Activated T-cell treated with anti-CD3 and anti-CD28 coated beads, Interleukin-2, amount 50 U/mL, for 24 hours (primary cell): ENCODE measurements at places on chromosomes 12 and 14.

DNA sequence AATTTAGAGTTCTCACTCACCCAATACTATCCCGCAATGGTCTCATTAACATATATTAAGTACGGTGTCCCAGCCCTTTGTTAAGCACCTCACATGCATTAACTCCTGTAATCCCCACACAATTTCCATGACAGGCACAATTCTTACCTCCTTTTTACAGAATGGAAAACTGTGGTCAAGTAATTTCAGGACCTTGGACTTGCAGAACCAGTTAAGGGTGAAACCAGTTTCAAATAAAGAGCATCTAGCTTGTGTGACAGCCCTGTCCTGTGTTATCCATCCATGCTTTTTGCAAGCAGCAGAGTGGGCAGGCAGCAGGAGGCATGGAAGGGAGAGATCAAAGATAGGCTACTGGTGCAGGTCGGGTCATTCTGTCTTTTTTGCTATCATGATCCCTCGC is 470.8 kb downstream of the NELL2 start:
- no peak for DNase-seq
- no peaks in the 10 kb centered on the region for H3K36me3 ChIP-seq
- no peak overlapping the region for H3K27ac ChIP-seq
- no peak overlapping the region for H3K4me3 ChIP-seq
- H3K4me1 ChIP-seq = no peaks in the 10 kb centered on the region

- no peaks in the 10 kb centered on the region for H3K27me3 ChIP-seq
- no peak for DNase-seq
- H3K4me1 ChIP-seq = peaks cover 59% of the 10 kb centered on the region
- no peak overlapping the region for H3K4me3 ChIP-seq
- H3K36me3 ChIP-seq = peaks cover 3% of the 10 kb centered on the region
- no peak overlapping the region for H3K27ac ChIP-seq
These were observed 26.2 kb downstream of the PLXNC1 start for GRCh38 chr12:94174576-94174975.

GRCh38 chr14:96711559-96712267 is 85.5 kb upstream of the VRK1 start:
- DNase-seq = no peak
- H3K27me3 ChIP-seq = peaks cover 38% of the 10 kb centered on the region
- H3K4me3 ChIP-seq = no peak overlapping the region
- H3K27ac ChIP-seq = no peak overlapping the region
- H3K36me3 ChIP-seq = no peaks in the 10 kb centered on the region

DNA sequence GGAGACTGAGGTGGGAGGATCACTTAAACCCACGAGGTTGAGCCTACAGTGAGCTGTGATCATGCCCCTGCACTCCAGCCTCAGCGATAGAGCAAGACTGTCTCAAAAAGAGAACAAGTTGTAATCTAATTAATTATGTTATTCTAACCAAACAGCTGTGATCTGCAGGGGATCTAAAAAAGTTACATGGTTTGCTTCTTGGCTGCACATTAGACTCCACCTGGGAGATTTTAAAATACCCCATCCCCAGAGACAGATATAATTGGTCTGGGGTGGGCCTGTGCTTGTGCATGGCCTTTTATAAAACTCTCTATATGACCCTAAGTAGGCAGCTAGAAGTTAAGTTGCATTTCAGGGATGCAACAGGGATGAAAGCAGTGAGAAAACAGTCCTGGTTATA is 76.7 kb downstream of the SCAF11 start:
- no peaks in the 10 kb centered on the region for H3K4me1 ChIP-seq
- no peak overlapping the region for H3K4me3 ChIP-seq
- DNase-seq = no peak
- peaks cover 26% of the 10 kb centered on the region for H3K36me3 ChIP-seq

GRCh38 chr12:51225234-51225633 is 7.4 kb upstream of the POU6F1 start:
- no peak overlapping the region for H3K27ac ChIP-seq
- H3K4me3 ChIP-seq = no peak overlapping the region
- H3K36me3 ChIP-seq = no peaks in the 10 kb centered on the region
- no peaks in the 10 kb centered on the region for H3K4me1 ChIP-seq
- no peak for DNase-seq

DNA sequence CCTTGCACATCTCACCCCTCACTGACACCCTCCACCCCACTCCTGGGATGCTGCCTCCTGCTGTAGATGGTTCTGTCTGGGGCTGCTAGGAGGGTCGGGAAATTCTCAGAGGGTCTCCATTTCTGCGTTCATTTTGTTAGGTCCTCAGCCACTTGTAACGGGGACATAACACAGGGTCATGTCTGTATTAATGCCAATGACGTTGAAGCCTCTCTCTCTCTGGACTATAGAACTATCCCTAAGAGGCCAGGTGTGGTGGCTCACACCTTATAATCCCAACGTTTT is 14.6 kb downstream of the SIVA1 start:
- H3K4me1 ChIP-seq = peaks cover 19% of the 10 kb centered on the region
- no peak overlapping the region for H3K4me3 ChIP-seq
- no peak overlapping the region for H3K27ac ChIP-seq
- peaks cover 48% of the 10 kb centered on the region for H3K36me3 ChIP-seq

DNA sequence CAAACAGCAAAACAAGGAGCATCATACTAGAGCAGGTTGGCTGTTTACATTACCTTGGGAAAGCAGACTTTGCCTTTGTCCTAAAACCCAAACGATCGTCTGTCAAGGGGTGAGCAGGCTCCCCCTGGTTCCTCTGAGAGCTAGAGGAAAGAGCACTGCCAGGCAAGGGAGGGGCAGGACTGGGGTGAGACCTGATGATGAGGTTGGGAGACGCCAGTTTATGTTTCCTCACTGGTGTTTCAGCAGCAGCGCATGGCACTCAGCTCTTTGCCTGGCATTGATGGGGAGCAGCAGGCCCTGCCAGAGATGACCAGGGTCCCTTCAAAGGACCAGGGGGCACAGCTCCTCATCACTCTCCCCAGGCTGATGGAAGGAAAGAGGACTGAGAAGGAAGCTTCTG is 7.9 kb upstream of the KRT2 start:
- H3K27ac ChIP-seq = no peak overlapping the region
- H3K4me1 ChIP-seq = peaks cover 8% of the 10 kb centered on the region
- no peak overlapping the region for H3K4me3 ChIP-seq
- DNase-seq = no peak

- H3K4me3 ChIP-seq = no peak overlapping the region
- no peaks in the 10 kb centered on the region for H3K36me3 ChIP-seq
- no peaks in the 10 kb centered on the region for H3K27me3 ChIP-seq
- no peak for DNase-seq
- H3K27ac ChIP-seq = no peak overlapping the region
- H3K4me1 ChIP-seq = no peaks in the 10 kb centered on the region
These were observed 46.5 kb downstream of the IFT81 start for GRCh38 chr12:110170535-110171185.

DNA sequence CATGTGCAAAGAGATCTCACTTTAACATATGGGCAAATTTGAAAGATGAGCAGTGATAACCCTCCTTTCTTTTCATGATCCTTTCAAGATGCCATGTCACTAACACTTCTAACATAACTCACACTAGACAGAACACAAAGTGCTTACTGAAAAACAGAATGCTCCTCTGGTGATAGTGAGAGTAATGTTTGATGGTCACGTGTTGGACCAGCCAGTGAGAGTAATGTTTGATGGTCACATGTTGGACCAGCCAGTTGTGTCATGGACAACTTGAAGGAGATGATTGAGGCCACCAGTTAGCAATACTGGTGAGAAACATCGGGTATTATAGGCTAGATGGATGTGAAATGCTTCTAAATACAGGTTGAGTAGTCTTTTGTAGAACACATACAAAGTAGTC is 5.7 kb downstream of the NEUROD4 start:
- no peak overlapping the region for H3K27ac ChIP-seq
- no peaks in the 10 kb centered on the region for H3K36me3 ChIP-seq
- no peaks in the 10 kb centered on the region for H3K4me1 ChIP-seq
- H3K27me3 ChIP-seq = peaks cover 30% of the 10 kb centered on the region

DNA sequence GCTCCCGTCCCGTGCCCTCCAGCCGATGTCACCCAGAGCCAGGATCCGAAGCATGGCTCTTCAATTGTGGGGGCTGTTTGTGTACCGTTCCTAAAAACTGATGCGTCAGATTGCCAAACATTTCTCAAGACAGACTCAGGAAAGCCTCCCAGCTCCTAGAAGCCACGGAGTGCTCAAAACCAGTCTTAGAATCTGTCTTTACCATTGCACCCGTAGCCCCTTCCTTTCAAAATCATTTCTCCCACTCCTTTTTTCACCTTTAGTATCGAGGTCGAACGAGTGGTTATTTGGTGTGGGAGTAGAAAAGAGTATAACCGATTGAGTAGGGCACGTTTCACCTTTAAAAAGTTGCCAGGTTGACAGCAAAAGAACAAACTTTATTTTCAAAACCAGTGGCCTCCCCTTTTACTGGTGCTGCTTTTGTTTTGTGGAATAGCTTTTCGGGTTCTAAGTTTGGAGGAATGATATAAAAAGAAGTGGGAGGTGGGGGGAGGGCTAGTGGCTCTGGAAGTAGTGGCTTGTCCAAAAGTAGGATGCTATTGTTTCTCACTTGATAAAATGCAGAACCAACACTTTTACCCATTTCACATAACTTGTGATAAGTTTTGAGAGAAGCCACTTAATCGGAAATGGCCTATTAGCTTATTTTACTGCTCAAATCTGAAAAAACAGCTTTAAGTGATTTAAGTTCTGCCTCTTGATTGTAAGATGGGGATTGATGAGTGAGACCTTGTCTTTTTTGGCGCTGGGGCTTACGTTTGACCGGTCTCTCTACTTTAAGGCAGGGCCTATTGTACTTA is 803 bp downstream of the STK38L start:
- H3K4me1 ChIP-seq = peaks cover 48% of the 10 kb centered on the region
- no peak for DNase-seq
- peaks cover 12% of the 10 kb centered on the region for H3K36me3 ChIP-seq
- H3K27me3 ChIP-seq = no peaks in the 10 kb centered on the region

DNA sequence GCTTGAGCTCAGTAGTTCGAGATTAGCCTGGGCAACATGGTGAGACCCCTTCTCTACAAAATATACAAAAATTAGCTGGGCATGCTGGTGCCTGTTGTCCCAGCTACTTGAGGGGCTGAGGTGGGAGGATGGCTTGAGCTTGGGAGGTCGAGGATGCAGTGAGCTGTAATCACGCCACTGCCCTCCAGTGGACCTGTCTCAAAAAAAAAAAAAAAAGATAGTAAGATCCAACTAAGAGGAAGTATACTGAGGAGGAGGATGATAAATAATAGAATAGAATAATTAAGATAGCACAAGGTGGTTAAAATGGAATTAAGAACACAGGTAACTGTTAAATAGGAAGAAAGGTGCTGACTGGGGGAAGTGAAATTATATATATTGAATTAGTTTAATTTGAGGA is 37.0 kb upstream of the BAZ1A start:
- no peak overlapping the region for H3K4me3 ChIP-seq
- no peak for DNase-seq
- H3K4me1 ChIP-seq = peaks cover 2% of the 10 kb centered on the region

GRCh38 chr12:89238593-89238992 is 113.7 kb downstream of the DUSP6 start:
- DNase-seq = no peak
- H3K4me1 ChIP-seq = peaks cover 62% of the 10 kb centered on the region
- H3K36me3 ChIP-seq = no peaks in the 10 kb centered on the region
- H3K4me3 ChIP-seq = no peak overlapping the region
- H3K27ac ChIP-seq = no peak overlapping the region
- H3K27me3 ChIP-seq = no peaks in the 10 kb centered on the region

DNA sequence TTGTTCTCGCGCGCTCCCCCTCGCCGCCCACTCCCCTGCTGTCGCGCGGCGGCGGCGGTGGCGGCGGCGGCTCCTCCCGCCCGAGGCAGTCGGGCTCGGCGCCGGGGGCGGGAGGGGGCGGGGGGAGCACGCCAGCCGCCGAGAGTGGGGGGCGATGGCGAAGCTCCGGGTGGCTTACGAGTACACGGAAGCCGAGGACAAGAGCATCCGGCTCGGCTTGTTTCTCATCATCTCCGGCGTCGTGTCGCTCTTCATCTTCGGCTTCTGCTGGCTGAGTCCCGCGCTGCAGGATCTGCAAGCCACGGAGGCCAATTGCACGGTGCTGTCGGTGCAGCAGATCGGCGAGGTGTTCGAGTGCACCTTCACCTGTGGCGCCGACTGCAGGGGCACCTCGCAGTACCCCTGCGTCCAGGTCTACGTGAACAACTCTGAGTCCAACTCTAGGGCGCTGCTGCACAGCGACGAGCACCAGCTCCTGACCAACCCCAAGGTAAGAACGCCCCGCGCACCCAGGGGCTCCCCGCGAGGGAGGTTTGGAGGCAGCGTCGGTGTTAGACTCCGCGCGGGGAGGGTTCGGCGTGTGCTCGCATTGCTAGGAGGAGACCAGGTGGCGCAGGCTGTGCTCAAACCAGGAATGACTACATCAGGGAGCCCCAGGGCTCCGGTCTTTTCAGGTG is 629 bp downstream of the KCNMB4 start:
- peaks cover 32% of the 10 kb centered on the region for H3K4me1 ChIP-seq
- peak overlapping the region; percentile 81 for H3K27ac ChIP-seq
- peak overlapping the region; percentile 89 for H3K4me3 ChIP-seq
- H3K36me3 ChIP-seq = peaks cover 4% of the 10 kb centered on the region
- H3K27me3 ChIP-seq = peaks cover 10% of the 10 kb centered on the region

- H3K27ac ChIP-seq = no peak overlapping the region
- no peaks in the 10 kb centered on the region for H3K4me1 ChIP-seq
- H3K27me3 ChIP-seq = no peaks in the 10 kb centered on the region
- peaks cover 15% of the 10 kb centered on the region for H3K36me3 ChIP-seq
- H3K4me3 ChIP-seq = no peak overlapping the region
These were observed 62.7 kb downstream of the PELI2 start for GRCh38 chr14:56180754-56181542.

DNA sequence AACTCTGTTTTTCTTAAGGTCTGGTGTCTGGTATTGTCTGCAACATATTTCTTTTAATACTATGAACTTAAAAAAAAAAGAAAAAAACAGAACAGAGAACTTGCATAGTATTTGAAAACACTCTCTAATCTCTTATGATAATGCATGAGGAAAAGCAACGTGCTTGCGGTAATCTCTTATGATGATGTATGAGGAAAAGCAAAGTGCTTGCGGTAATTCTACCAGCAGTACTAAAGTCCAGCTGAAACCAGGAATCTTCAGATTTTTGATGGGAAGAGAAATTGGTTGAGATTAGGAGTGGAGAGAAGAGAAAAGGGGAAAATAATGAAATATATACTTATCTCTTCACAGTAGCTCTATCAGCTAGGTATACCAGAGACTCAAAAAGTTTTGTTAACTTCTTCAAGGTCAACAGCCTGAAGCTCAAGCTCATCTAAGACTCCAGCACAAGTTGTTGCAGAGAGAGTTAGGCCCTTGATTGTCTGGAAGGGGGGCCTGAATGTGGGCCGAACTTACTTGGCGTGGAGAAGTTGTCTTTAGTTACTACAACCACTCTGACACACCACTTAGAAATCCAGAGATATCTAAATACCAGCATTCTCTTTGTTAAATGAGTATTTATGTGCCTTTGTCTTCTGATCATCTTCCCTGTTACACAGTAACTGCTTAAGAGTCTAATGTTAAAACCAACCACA is 240.4 kb downstream of the PRKD1 start:
- H3K36me3 ChIP-seq = no peaks in the 10 kb centered on the region
- DNase-seq = no peak
- H3K4me3 ChIP-seq = no peak overlapping the region
- no peaks in the 10 kb centered on the region for H3K27me3 ChIP-seq
- H3K27ac ChIP-seq = no peak overlapping the region

- no peak overlapping the region for H3K4me3 ChIP-seq
- H3K36me3 ChIP-seq = no peaks in the 10 kb centered on the region
- no peak for DNase-seq
- H3K27me3 ChIP-seq = no peaks in the 10 kb centered on the region
These were observed 108.8 kb upstream of the RFLNA start for GRCh38 chr12:124185971-124186686.

- H3K4me1 ChIP-seq = peaks cover 10% of the 10 kb centered on the region
- no peak for DNase-seq
- peaks cover 2% of the 10 kb centered on the region for H3K27me3 ChIP-seq
- no peak overlapping the region for H3K4me3 ChIP-seq
- no peaks in the 10 kb centered on the region for H3K36me3 ChIP-seq
These were observed 89.2 kb downstream of the OTOGL start for GRCh38 chr12:80188576-80188975.
